ENCODE measurements at places on chromosomes 11 and 22.

- DNase-seq = no peak
Observed at GRCh38 chr11:59198726-59199125, 14.0 kb downstream of the MPEG1 start.

DNA sequence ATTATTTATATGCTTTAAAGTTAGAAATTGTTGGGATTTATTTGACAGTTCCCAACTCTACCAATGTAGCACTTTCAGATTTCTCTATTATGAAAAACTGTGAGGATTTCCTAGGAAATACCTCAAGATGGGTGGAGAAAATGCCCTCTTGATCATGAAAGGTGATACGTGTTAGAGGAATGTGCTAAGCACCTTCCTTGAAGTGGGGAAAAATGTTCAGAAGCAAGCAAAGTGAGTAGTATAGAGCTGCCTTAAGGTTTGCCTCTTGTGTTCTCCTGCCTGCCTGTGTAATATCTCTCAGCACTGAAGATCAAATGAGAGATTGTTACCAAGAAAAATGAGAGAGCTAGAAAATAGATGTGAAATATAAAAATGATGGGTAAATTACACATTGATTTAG, 58.2 kb downstream of the YAP1 start:
- DNase-seq = no peak

- no peak for DNase-seq
Observed at GRCh38 chr11:1727861-1728260, 22.5 kb downstream of the IFITM10 start.

- no peak for DNase-seq
Observed at GRCh38 chr22:31876156-31876920, 68.0 kb upstream of the YWHAH start.

DNA sequence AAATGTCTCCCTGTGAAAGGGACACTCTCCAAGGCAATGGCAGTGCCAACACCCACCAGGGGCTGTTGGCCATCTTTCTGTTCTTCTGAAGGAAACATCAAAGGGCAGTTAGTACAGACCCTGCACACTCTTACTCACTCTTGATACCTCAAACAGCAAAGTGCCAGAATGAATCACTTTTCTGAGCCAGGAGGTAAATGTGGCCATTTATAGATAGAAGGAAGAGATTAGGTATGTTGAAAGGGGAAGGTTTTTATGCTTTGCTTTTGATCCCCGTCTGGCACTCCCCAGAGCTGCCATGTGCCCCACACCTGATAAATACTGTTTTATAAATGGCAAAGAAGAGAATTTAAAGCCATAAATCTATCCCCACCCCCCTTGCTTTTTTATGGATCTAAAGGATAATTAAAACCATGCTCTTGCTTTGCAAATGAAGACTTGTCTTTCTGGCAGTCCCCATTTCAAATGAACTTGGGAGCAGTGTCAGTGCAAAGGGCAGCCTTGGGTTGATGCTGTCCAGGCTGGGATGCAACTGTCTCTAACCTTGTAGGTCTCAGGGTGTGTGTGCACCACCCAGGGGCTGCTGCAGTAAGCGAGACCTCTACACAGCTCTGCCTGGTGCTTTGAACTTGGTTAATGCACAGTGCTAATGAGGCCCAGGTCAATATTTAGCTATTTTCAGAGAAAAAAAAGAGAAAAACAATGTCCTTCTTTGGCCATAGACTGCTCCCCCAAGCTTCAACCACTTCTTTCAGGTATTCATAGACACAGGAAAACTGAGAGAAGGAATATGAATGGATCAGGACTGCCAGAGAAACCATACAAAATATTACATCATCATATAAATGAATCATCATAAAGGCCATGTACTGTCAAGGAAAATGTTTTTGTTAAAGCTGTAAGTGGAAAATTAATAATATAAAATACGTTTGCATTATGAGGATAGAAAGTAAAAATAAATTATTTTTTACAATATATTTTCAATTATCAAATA, 207.5 kb downstream of the ETS1 start:
- no peak for DNase-seq

DNA sequence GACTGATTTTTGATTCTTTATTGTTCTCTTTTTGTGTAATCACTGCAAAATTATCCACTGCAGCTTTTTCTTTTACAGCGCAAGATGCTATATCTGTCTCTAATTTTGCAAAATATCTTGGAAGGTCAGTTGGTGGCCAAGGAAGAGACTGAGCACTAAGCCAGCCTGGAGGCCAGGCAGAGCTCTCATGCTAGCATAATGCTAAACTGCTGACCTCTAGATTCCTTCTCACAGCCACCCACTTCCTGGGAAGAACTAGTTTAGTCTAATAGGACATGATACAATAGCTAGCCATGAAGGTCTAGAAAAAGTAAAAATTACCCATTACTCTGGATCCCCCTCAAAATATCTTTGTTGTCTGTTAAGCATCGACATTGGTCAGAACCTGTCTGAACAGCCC, 227.2 kb upstream of the ARHGAP20 start:
- DNase-seq = no peak

- DNase-seq = no peak
Observed at GRCh38 chr11:119839476-119840133, 110.6 kb upstream of the NECTIN1 start.

DNA sequence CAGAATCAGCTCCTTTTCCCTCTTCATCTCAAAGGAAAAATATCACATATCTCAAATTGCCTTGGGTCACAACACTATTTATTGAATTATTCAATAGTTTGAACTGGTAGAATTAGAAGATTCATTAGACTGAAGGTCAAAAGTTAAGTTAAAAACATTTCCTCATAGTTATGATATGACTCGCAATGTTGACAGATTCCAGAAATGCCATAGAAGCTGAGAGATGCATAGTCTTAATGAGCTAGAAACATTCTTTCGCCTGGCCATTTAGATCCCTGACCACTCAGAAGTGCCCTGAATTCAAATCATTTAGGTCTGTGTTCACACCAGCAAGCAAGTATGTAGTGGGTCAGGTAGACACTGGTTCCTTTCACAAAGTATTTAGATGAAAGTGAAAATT, 44.4 kb downstream of the FAT3 start:
- DNase-seq = no peak

GRCh38 chr11:30455025-30455424, 131.1 kb downstream of the MPPED2 start:
- no peak for DNase-seq

DNA sequence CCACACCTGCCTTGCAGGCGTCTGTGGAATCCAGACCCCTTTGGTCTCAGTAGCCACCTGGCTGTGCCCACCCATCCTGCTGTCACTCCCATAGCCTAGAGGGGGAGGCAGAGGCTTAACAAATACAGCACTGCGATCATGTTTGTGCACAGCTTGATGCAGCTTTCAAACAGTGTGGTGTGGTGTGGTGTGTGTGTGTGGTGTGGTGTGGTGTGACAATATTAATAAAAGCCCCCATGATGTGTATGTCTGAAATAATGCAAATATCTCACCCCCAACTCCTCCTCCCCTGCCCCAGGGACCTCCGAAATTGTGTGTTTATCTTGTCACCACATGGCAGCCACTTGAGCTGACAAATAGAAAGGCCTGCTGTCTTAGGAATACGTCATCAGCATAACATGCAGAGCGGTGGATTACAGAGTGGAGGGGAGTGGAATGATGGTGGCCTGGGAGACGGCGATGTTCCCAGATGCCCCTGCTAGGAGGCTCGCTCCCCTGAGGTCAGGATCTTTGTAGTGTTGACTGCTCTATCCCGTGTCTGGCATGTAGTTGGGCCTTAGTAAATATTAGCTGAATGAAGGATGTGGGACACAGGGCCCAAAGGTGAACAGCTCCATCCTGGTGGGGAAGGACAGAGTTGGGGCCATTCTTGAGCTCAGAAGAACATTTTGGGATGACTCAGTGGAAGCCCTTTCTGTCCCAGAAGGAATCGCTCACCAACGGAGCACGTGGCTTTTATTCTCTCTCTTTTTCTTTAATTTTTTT, 2.8 kb downstream of the PDXP start:
- no peak for DNase-seq

- DNase-seq = no peak
Observed at GRCh38 chr11:95389427-95389826, 158.4 kb upstream of the SESN3 start.

DNA sequence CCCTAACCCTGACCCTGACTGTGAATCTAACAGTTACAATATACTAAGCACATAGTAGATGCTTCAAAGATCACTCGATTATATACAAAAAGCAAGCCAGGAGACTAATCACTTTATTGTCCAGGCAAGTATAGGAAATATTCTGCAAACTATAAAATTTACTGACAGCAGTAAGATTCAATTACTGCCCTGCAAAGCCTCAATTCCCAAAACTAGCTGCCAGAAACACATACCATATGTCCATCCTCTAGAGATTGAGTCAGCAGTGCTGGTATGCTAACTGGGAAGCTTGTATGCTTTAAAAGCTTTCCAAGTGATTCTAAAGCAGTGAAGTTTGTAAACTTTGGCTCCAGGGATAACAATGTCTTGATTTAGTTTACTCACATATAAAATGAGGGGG, 26.1 kb downstream of the CSTF3 start:
- no peak for DNase-seq

GRCh38 chr11:405954-406795, 8.6 kb downstream of the SIGIRR start:
- DNase-seq = no peak

- no peak for DNase-seq
Observed at GRCh38 chr11:134711588-134711987, 299.5 kb upstream of the B3GAT1 start.

GRCh38 chr11:73314117-73314961, 6.3 kb downstream of the ARHGEF17 start:
- no peak for DNase-seq

GRCh38 chr11:133302056-133302455, 230.2 kb downstream of the OPCML start:
- no peak for DNase-seq

DNA sequence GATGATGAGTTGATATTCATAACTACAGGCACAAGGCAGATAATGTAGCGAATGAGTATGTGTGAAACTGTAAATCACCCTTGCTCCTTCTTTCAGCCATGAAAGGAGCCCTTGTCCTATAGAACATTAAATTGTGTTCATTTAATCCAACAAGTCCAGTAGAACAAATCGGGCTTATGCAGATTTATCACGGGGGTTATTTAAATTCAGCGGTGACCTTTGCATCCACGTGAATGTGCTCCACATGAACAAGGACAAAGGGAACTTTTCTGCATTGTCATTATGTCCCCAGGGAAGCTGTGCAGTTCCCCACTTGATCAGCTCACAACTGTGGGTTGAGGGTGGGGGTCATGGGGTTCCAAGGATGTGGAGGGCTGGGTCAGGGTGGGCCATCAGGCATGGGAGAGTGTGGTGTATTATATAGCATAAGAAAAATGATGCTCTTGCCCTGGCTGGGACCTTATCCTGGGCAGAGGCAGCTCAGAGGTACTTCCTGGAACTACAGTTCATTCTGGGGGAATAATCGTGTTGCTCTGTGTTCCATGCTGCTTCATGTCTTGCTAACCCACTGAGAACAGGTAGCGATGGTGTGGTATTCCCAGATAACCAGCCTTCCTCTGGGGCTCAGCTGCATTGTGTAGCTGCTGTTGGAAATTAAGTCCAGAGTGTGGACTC, 306.6 kb downstream of the FAT3 start:
- DNase-seq = no peak

DNA sequence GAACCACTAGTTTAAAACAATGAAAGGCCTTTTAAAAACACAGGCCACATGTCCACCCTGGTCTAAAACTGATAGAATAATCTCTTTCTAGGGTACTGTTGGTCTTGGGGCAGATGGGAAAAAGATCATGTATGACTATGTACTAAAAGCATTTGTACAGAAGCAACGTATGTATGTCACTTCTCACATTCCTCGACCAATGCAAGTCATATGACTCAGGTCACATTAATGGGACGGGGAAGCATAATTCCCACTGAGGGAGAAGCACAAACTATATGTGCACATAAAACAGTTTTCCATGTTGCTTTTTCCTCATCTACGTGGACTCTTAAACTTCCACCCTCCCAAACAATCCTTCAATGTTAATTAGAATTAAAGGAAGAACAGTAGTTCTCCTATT, 32.2 kb upstream of the GAB2 start:
- DNase-seq = no peak

GRCh38 chr22:46545086-46545792, 7.8 kb upstream of the CELSR1 start:
- DNase-seq = no peak

- DNase-seq = no peak
Observed at GRCh38 chr11:115126092-115126491, 378.1 kb downstream of the CADM1 start.

GRCh38 chr11:120079750-120080610, 57.9 kb downstream of the TRIM29 start:
- no peak for DNase-seq

GRCh38 chr11:76249195-76249741, 43.0 kb upstream of the WNT11 start:
- no peak for DNase-seq

- DNase-seq = no peak
Observed at GRCh38 chr22:17162731-17163130, 3.7 kb upstream of the HDHD5 start.

- no peak for DNase-seq
Observed at GRCh38 chr22:41057076-41057475, 35.3 kb upstream of the EP300 start.

DNA sequence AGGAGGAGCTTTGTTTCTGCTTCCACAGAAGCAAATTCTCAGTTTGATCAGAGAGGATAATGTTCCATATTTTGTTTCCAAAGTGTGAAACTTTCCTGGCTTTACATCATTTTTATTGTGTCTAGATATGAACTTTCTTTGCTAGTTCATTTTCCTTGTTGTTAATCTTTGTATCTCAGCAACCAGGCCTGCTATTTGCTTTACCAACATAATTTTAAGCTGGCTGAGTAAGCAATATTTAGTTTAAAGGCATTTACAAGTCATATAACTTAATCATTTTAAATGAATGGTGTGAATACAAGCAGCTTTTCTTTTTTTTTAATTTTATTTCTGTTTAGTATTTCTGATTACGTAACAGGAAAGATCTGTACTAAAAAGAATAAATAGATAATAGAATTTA, 15.2 kb downstream of the NUCB2 start:
- DNase-seq = no peak

DNA sequence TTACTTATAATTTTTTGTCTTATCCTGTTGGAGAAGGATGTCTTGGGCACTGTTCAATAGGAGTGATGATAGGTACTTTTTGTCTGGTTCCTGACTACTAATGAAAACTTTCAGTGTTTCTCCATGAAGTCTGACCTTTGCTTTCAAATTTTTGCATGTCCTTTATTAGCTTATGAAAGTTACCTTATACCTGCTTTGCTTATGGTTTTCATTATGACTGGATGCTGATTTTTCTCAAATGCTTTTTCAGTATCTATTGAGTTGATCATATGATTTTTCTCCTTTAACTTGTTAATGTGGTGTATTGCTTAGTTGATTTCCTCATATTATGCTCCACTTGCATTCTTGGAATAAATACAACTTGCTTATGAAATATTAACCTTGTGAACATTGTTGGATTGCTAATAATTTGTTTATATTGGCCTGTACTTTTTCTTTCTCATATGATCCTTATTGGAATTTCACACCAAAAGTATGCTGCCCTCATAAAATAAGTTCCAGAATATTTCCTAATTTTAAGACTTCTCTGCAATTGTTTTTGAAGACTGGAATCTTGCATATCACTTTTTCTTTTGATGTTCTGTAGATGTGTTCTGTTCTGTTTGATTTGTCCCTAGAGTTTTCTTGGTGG, 85.0 kb upstream of the SC5D start:
- DNase-seq = no peak
